Stimulated activated naive CD8-positive, alpha-beta T cell treated with anti-CD3 and anti-CD28 coated beads, Interleukin-15, Interleukin-2, amounts not matched to agents 100 U/mL and 50 U/mL, for 24 hours (primary cell): ENCODE measurements at places on chromosomes 2 and 18.
A peak's percentile ranks its signal among the peaks of the same experiment; 100 is the strongest.

DNA sequence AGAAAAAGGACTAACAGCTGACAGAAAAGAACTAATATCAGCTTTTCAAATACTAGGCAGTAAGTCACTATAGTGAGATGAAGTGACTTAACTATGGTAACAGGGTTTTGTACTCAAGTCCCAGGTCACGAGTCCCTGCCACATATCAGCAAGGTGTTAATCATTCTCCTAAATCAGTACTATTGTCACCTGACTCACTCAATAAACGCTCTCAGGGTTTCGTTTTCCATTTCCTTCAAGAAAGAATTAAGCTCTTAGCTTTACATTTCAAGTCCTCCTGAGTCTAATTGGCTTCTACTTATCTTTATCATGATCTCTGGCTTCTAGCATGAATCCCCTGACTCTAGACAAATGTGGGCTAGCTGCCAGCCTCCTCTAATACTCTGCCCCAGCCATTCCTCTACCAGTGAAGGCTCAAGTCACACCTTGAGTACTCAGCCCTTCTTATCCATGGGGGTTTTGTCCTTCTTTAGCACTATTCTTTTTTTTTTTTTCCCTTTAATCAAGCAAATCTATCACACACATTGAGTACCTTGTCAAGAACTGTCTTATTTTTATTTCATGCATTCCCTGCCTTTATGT, 20.0 kb downstream of the BUB1 start:
- no peak for DNase-seq

- no peak for DNase-seq
Measured at GRCh38 chr2:28232295-28232694, 160.4 kb upstream of the FOSL2 start.

- DNase-seq: no peak
Measured at GRCh38 chr2:234964631-234965461, 13.0 kb downstream of the SH3BP4 start.

DNA sequence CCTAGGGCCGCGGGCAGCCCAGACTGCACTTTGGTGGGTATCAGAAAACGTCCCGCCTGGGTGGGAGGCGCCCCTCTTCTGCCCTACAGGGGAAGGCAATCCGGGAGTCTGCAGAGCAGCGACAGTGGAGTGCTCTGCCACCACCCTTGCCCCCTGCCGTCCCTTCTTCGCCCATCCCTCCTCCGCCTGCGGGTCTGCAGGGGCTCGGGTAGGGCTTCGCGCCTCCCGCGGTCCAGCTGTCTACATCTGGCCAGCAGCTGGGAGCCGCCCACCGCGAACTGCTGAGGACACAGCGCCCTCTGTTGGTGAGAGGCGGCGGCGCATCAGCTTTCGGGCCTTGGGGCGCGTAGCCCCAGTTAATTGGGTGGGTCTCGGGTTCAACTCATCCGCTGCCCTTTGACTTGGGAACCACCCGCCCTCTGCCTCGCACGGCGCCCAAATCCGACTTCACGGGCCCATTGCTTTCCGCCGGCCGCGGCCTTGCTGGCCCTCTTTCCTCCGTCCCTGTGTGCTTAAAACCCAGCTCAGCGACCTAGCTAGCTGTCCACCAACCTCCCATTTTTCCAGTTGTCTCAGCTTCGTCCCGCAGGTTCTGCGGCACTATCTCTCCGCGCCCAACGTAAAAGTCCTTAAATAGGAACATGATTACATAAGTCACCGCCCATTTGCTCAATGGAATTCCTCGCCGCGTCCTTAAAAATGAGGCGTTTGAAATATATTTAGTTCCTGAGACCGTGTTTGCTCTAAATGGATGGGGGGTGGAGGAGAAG, 17.6 kb downstream of the WNT10A start:
- DNase-seq: peak; percentile 91

- DNase-seq: no peak
Measured at GRCh38 chr2:17752246-17752645, 1.4 kb downstream of the SMC6 start.

DNA sequence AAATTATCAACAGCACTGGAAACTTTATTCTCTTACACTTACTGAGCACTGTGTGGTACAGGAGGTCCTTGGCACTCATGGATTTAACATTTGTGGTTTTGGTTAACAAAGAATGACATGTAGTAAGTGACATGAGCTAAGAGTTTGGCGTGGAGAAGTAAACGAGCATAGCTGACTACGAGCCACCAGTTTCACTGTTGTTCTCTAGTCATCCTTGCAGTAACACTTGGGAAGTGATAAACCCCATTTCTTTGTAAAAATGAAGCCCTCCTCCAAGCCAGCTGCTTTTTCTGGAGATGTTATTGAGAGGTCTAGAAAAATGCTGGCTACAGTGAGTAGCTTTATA, 32.7 kb downstream of the QPCT start:
- peak; percentile 23 for DNase-seq

DNA sequence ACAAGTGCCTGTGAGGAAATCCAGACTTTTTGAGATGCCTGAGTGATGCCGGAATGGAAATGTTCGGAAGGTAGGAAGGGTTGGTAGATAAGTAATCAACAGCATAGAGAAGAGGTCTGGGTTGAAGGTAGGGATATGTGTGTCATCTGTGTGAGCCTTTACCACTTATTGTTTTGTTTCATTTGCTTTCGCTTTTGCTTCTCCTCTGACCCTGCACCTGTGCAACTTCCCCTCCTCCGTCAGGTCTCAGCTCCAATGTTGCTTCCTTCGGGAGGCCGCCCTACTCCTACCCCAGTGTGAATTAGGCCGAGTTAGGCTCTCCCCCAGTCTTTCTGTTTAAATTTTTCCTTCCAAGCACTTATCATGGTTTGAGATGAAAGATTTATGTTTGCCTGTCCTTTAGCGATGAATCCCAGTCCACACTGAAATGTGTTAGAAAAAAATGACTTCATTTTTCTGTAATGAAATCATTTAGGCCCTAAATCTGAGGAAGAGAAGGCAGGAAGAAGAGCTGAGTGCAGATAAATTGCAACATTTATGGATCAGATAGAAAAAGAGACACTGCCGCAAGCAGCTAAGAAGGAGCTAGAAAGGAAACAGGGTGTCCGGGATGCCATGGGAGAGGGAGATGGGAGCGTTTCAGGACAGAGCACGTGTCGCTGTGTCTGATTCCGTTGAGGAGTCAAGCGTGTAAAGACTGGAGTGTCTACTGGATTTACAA, 139.6 kb upstream of the PELI1 start:
- DNase-seq: no peak

- DNase-seq: no peak
Measured at GRCh38 chr2:134338208-134338607, 84.3 kb downstream of the MGAT5 start.

GRCh38 chr2:40434731-40435271, 17.1 kb downstream of the SLC8A1 start:
- DNase-seq: no peak

- no peak for DNase-seq
Measured at GRCh38 chr2:98932164-98932563, 3.9 kb downstream of the CRACDL start.

- peak; percentile 33 for DNase-seq
Measured at GRCh38 chr2:55620123-55620779, 2.8 kb upstream of the PPP4R3B start.

DNA sequence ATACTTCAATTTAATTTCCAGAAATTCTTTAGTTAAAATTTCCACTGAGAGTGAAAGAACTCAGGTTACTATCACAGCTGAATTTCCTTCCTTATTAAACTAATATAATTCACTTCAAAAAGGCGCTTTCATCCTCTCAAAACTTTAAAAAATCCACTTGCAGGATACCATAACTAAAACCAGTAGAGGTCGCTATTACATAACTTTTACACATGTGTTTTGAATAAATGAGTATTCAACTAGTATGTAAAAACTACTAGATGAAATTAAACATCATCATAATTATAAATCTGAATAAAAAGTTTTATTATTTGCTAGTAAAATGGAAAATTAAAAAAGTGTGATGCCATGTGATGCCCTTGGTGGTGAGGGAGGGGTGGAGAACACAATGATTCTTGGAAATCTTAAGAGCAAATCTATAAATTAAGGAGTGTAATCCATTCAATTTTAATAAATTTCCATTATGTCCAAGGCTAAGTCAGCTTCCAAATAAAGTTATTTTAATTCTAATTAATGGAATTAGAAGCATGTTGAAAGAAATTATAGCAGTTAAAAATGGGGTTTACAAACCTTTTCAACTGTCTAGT, 61.4 kb downstream of the SOS1 start:
- DNase-seq: no peak

DNA sequence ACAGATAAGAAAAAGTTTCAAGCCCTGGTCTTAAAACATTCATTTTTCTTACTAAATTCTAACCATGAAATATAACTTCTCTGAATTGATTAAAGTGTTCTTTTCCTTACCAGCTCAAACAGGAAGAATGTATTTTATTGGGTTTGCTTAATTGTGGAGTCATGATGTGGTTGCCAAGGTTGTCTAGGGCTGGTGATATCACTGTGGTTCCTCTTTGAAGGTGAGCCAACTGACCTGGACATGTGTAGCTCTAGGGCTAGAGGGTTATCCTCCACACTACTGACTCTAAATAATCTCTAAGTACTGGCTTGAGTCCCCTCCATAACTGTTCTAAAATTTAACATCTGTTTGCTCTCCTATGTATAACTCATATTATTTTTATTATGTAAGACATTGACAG, 529.6 kb downstream of the PIK3C3 start:
- DNase-seq: no peak

- no peak for DNase-seq
Measured at GRCh38 chr2:179793238-179793637, 68.2 kb downstream of the ZNF385B start.

DNA sequence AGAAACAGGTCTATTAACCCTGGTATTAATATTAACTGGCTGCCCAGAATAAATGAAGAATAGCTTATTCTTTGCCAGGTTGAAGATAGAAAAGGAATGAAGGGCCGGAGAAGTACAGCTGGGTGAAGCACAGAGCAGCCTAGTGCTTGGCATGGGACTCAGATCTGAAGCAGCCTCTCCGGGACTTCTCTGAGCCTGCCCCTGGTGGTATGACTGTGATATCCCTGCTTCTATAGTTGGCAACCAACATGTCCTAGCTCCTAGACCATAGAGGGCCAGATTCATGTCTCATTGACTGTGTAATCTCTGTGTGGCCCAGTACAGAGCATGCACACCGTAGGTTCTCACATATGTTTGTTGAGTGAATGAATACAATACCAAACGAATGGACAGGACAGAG, 107.8 kb downstream of the MSH2 start:
- DNase-seq: no peak

DNA sequence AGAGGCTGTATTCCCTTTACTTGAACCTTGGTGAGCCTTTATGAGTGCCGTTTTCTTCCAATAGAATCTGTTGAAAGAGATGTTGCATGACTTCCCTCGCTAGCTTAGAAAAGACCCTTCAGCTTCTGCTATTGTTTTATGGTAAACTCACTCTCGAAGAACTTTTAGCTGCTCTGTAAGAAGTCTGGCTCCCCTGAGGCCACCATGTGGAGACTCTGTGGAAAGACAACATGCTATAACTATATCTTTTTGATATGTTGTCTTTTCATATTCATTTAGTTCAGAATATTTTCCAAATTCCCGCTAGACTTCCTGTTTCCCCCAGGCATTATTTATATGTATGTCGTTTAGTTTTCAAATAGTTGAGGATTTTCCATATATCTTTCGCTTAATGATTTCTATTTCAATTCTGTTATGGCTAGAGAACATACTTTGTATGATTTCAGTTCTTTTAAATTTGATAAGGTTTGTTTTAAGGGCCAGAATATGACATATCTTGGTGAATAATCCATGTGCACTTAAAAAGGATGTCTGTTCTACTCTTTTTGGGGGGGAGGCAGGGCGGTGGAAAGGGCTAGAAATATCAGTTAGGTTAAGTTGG, 64.1 kb downstream of the PTPN4 start:
- peak; percentile 29 for DNase-seq

- DNase-seq: no peak
Measured at GRCh38 chr2:44943693-44944101, 2.2 kb downstream of the SIX3 start.

GRCh38 chr18:2881840-2882195, 35.0 kb downstream of the EMILIN2 start:
- DNase-seq: no peak

- no peak for DNase-seq
Measured at GRCh38 chr2:230888824-230889400, 24.2 kb downstream of the ITM2C start.

DNA sequence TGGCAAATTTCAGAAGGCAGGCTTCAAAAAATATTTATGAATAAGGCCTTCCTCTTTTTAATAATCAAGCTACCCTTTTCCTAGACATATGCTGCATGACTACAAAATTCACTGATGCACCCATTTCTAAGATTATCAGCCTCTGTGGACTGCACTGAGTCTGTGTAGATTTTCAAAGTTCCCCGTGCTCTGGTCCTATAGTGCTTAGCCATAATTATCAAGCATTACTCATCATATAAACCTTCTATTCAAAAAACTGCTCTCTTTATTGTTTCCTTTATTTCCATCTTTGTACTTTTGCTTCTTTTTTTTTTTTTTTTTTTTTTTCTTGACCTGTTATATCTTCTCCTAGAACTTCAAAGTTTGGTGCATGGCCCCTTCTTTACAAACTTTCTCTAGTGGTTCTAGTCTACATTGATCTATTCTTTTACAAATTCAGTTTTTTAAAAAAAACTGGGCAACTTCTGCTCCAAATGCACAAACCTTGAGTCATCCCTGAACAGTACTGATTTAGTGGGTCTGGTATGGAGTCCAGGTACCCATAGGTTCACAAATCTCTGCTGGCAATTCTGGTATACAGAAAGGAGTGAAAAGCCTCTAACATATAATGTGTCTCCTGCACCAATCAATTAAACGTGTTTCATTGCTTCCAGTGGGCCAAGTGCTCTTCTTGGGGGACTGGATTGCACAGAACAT, 481.9 kb downstream of the NUP35 start:
- no peak for DNase-seq

GRCh38 chr2:23926290-23926749, 603 bp downstream of the ATAD2B start:
- DNase-seq: peak; percentile 50

DNA sequence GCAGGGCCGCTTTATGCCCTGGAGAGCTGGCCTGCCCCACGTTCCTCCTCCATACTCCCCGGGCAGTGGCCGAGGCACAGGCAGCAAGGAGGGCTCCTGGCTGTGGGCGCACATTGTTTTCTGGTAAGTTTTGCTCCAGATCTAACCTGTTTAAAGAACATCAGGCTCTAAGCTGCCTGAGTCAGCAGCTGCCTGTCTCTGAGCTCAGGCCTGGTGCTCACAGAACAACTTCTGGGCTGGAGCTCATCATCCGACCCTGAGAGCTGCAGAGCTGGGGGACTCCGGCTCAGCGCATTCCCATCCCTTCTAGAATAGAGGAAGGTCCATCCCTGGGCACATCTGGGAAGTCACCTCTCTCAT, 54.5 kb upstream of the PXDN start:
- no peak for DNase-seq

GRCh38 chr2:181312515-181312927, 144.7 kb upstream of the ITGA4 start:
- DNase-seq: peak; percentile 63
